ENCODE measurements at places on chromosomes 1 and 21.

DNA sequence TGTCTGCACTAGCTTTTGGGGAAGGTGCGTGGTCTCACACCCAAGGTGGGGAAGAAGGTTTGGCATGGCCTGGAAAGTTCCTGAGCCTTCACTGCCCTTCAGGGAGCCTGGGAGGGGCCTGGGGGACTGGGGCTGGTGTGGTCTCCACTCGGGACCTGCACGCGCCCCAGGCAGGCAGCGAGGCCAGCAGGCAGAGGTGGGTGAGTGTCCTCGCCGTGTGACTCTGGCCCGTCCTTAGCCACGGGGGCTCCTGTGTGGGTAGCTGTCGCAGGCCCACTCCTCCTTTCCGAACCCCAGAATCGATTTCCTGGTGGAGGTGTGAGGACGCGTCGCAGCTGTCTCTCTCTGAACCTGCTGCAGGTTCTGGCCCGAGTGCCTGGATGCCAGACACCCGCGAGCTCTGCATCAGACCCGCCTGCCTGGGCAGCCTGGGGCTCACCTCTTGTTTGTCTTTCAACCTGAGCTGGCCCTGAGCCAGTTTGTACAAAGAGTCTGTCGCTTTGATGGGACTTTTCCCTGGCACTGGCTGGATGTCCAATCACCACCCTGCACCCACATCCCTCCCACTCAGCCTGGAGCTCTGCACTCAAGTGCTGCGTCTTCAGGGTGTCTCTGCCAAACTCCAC lies 36.0 kb upstream of the SLC19A1 start:
- no peaks in the 10 kb centered on the region for H3K4me1 ChIP-seq
- no peak overlapping the region for H3K4me3 ChIP-seq
- no peak for DNase-seq
- no peak overlapping the region for H3K27ac ChIP-seq

- no peak for DNase-seq
- H3K27me3 ChIP-seq: no peaks in the 10 kb centered on the region
- H3K27ac ChIP-seq: no peak overlapping the region
- no peaks in the 10 kb centered on the region for H3K4me1 ChIP-seq
- no peak overlapping the region for H3K4me3 ChIP-seq
These were observed 186.1 kb downstream of the NTNG1 start for GRCh38 chr1:107326824-107327445.

DNA sequence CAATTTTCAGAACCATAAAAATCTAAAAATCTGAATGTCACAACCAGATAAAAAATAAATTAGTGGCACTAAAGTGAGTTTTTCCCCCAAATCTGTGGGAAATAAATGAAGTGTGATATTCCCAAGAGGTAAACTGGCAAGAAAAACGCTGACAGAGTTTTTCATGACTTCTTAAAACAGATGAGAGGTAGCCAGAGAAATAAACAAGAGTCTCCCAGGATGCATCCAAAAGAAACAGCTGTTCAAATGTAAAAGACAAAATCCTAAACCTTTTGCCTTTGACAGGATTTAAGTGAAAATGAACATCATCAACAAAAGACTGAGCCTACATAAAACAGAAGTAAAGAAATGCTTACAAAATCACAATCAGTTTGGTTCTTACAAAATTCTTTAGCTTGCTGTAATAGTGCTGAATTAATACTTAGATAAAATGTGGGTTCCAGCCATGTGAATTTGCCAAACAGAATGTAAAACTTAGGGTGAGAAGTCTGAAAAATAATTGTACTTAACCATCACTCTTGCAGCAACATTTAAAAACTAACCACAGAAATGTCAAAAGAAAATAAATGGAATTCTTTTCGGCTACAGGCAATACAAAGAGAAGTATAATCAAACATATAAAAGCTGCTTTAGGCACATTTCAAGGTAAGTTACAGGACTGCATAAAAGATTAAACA lies 133.6 kb downstream of the EIF4G3 start:
- no peak overlapping the region for H3K4me3 ChIP-seq
- no peak for DNase-seq
- no peaks in the 10 kb centered on the region for H3K4me1 ChIP-seq
- H3K36me3 ChIP-seq: no peaks in the 10 kb centered on the region
- no peaks in the 10 kb centered on the region for H3K27me3 ChIP-seq

GRCh38 chr21:44996501-44996921 lies 56.7 kb downstream of the SLX9 start:
- DNase-seq: no peak
- H3K4me3 ChIP-seq: no peak overlapping the region
- H3K27me3 ChIP-seq: no peaks in the 10 kb centered on the region
- no peak overlapping the region for H3K27ac ChIP-seq
- H3K4me1 ChIP-seq: peaks cover 12% of the 10 kb centered on the region

GRCh38 chr1:228037401-228038386 lies 30.9 kb downstream of the WNT3A start:
- H3K27me3 ChIP-seq: peaks cover 53% of the 10 kb centered on the region
- H3K4me3 ChIP-seq: peak overlapping the region; percentile 16
- H3K36me3 ChIP-seq: no peaks in the 10 kb centered on the region
- H3K27ac ChIP-seq: no peak overlapping the region
- DNase-seq: no peak
- peaks cover 6% of the 10 kb centered on the region for H3K4me1 ChIP-seq

- H3K27ac ChIP-seq: no peak overlapping the region
- H3K4me3 ChIP-seq: no peak overlapping the region
- no peak for DNase-seq
These were observed 79.9 kb upstream of the LYST start for GRCh38 chr1:235946571-235946981.
